ENCODE measurements at places on chromosomes 3 and 15.

DNA sequence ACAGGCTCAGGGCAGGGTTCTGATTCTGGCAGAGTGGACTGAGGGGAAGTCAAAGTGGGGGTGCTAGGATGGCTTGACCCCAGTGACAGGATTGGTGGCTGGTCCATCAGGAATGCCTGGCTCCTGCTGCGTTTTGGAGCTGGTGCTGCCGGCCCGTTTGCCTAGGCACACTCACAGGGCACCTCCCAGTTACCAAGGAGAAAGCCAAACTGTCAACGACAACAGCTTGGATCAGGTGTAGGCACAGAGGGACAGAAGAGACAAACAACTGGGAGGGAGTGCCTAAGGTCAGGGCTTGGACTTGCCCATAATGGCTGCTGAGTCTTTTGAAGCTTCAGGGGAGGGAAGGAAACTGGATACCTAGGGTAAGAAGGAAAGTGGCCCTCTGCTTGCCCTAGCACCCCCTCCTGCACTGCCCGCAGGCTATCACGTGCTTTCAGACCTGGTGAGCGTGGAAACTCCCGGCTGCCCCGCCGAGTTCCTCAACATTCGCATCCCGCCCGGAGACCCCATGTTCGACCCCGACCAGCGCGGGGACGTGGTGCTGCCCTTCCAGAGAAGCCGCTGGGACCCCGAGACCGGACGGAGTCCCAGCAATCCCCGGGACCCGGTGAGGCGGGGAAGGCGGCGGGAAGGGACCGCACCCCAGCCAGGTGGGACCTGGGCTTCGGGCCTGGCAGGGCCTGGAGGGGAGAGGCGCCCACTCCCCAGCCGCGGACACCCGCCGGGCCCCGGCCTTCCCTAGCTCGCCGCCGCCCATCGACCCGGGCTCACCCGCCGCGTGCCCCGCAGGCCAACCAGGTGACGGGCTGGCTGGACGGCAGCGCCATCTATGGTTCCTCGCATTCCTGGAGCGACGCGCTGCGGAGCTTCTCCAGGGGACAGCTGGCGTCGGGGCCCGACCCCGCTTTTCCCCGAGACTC lies 5.1 kb downstream of the DUOX1 start:
- no peak for DNase-seq

DNA sequence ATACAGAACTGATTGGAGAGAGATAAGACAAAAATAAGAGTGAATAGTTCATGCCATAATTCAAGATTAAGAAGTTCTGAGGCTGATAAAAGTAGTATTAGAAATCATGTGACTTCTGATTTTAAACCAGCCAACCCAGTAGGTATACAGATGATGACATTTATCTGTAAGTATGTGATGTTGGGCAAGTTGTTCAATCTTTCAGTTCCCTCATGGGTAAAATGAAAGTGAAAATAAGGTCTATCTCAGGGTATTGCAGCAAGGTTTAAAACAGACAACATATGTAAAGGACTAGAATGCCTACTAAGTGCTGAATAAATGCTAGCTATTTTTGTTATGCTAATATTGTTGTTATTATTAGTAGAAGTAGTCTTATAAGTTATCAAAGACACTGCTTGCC lies 1055.7 kb downstream of the NAALADL2 start:
- no peak for DNase-seq

DNA sequence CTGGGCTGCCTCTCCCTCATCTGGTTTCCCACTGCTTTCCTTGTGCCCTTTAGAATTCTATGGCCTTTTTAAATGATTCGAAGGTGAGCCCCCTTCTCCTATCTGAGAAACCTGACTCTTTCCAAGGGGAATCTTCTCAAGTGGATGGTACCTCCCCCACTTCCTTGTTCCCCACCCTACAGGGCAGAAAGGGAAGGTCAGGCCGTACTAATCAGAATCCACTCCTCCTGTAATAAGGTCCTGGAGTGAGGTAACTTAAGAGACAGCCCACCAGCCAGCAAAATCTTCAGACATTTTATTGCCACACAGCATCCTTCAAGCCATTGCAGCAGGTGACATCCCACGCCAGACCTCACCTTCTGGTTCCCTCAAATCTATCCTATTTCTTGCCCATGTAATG lies 84.5 kb downstream of the MINAR1 start:
- DNase-seq: no peak

DNA sequence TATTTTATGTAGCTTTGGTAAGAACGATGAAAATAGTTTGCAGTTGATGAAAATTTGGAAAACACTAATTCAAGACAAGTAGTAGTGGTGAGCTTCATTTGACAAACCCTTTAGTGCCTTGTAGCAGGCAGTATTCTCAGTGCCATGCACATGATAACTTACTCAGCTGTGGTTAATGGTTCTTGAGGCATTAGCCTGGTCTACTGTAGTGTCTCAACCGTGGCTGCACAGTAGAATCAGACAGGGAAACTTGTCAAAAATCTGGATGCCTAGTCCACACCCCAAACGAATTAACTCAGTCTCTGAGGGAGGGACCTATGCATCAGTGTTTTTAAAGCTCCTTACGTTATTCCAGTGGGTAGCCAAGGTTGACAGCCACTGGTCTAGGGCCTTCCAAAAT lies 45.4 kb downstream of the PSMD6 start:
- DNase-seq: no peak

DNA sequence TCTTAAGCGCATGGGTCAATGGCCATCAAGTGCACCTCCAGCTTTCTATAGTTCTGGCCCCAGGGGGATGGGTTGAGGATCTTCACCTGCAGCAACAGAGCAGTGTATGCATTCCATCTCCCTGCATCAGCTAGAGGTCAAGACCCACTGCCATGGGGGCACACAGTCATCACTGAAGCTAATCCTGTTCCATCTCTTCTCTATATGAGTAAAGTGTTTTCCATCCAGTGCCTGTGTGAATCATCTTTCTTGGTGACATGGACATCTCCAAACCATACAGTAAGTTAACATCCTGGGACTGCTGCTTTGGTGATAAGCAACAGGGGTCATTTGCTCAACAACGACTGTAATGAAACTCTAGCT lies 4.4 kb upstream of the ENTPD3 start:
- DNase-seq: no peak

GRCh38 chr3:53045518-53046170 lies at the start of gene SFMBT1:
TSS of gene SFMBT1 (minus strand) at chr3:53046073. CDS start at chr3:52969128, 76,945 bp downstream.
- DNase-seq: no peak

GRCh38 chr3:33030246-33030645 lies 66.7 kb downstream of the GLB1 start:
- no peak for DNase-seq

DNA sequence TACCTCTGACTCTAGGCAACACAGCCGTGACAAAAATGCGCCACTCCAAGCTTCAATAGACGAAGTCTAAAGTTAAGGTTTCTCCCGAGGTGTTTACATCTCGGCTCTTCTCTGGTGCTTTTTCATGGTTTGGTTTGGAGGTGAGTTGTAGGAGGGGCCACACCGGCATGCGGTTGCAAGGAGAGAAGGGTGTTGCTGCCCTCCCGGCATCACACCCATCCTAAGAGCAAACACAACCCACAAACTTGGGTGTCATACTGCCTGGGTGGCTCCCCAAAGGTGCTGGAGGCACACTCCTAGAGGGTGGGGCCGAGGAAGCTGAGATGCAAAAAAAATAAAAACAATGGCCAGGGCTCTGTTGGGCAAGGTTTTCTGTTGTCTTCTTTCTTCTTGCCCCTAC lies 225.2 kb upstream of the ICE2 start:
- DNase-seq: no peak

GRCh38 chr3:76024640-76025039 lies 239.3 kb upstream of the ZNF717 start:
- no peak for DNase-seq

DNA sequence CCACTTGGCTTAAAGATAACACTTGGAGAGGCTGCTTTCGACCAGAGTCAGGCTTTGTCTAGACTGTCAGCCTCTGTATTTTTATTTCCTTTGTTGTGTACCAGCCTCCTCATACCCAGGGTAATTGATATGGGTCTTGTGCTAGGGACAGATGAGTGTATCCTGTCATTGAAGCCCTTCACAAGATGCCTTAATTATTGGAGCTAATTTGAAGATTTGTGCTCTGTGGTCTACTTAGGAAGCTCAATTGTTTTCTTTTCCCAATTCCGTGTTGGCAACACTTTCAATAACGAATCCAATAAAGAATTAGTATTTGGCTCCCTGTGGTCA lies 60.5 kb upstream of the DPH6 start:
- DNase-seq: no peak

DNA sequence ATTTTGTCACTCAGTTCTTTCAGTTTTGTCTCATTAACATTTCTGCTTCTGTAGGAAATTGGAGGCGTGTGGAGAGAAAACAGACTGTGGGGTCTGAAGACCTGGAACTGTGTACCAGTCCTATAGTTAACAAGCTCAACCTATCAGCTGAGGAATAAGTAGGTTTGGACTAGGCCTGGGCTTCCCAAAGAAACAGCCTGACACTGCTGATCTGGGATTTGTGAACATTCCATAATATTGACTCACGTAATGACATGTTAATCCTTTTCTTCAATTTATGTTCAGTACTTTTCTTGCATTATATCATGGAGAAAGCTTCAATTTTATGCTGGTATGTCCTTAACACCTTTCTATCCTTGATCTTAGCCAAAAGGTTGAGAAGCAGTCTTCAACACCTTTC lies 181.6 kb upstream of the RORA start:
- DNase-seq: no peak

GRCh38 chr3:171321559-171322360 lies 138.4 kb downstream of the TNIK start:
- DNase-seq: no peak

DNA sequence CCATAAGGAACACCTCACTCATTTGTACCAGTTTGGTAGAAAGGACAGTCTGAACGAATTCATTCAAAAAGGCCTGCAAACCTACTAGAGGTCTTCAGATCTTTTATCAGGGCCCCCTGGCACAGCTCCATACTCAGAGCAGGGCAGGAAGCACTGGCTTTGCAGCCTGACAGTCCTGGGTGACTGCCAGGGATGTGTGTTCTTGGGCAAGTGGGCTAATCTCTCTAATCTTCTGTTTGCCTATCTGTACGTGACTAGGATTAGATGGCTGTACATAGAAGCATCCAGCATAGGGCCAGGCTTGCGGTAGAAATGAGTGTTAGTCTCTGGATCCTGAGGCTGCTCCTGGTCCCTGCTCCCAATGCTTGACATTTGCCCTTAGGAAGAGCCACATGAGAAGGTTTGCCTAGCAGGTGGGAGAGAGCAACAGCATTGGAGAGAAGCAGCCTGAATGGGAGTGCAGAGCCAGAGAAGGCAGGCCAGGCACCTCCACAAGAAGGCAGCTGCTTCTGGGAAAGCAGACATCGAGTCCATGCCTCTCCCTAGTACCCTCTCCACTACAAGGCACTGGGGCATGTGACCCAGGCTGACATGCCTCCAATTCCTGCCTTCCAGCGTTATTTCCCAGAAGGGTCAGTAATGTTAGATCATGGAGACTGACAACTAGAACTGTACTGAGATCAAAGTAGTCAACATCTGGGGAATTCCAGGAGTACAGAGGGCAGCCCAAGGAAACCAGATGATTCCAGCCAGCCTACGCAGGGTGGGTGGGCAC lies 1.0 kb upstream of the CXCR6 start:
- no peak for DNase-seq

DNA sequence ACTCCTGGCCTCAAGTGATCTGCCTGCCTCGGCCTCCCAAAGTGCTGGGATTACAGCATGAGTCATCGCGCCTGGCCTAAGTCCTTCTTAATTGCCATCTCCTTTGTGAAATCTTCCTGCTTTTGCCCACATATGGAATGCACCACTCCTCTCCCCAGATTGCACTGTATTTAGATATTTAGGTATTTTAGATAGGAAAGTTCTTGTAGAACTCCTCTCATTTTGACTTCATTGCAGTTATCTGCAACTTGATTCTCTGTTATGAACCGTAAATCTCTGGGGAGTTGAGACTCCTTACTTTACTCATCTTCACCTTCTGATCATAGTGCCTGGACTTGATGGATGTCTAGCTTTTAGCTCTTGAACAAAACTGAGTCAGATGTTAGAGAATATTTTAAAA lies 150.7 kb downstream of the AKAP13 start:
- DNase-seq: no peak

DNA sequence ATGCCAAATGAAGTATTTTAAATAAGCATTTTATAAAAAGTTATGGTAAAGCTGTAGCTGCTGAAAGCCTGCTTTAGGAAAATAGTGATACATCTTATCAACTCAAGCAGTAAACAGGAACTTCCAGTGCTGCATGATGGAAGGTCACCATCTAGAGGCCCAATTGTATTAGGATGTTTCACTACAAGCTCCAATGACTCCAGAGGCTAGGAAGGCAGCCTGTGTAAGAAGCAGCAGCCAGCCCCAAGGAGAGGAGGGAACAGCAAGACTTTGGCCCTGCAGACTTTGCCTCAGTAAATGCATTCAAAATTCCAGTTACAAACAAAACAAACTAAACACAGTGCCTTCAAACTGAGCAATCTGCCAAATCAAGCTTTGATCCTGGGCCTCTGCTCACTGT lies 32.1 kb downstream of the ILDR1 start:
- DNase-seq: no peak

DNA sequence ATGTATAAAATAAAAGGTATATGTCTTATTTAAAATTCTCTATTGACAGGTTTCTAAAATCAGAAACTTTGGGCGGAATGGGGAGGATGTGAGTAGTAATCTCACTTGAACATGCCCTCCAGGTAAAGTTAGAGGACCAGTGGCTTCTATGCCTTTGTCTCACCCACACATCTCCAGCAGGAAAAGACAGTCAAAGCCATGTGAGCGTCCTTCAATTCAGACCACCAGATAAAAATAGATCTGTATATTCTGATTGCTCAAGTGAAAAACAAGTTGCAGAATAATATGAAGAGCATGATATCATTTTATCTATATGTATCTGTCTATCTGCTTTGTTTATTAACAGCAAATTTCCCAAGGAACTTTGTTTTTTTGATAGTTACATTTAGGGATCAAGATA lies 152.2 kb downstream of the TMCO5A start:
- no peak for DNase-seq

DNA sequence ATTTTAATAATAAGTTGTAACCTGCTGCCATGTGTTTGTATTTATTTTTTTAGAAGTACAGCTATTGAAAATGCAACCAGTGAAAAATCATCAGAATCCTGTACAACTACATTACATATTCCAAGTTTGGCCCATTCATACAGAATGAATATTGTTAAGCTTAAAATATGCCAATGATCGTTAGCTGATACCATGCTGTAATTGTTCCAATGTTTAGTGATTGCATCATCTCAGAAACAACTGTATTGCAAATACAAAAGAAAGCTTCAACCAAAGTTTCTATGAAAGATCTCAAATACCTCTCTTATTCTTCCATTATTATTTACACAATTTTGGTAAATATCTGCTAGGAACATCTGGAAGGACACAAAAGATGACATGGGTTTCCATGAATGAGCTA lies 51.6 kb upstream of the ALCAM start:
- DNase-seq: no peak

- DNase-seq: no peak
Measured at GRCh38 chr3:146390006-146390772, 79.2 kb downstream of the PLSCR2 start.

GRCh38 chr3:31165399-31165860 lies 271.0 kb upstream of the GADL1 start:
- no peak for DNase-seq

DNA sequence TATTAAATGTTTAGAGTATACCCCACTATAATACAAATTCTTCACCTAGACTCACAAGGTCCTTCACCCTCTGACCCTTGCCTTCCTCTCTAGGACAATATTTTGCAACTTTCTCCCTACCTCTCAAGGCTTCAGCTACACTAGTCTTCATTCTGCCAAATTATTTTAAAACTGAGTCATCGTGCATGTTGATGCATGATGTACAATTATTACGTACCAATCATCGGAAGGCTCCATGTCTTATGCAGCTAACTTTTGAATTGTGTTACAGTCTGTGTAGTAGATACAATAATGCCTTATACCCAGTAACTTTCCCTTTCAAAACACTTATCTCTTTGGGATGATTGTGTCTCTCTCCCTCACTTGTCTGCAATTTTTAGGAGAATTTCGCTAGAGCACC lies 98.5 kb upstream of the ROBO2 start:
- DNase-seq: no peak
